ENCODE measurements at places on chromosomes 16 and 17.

GRCh38 chr16:8595783-8596182 is 5.5 kb upstream of the TMEM114 start:
- no peak for DNase-seq

- no peak for DNase-seq
Observed at GRCh38 chr16:3980253-3981111, 100.0 kb upstream of the CREBBP start.

GRCh38 chr17:78168903-78169793 is 767 bp downstream of the SYNGR2 start:
- DNase-seq: peak; percentile 80

GRCh38 chr16:68005211-68005610 is 5.9 kb upstream of the DPEP2 start:
- DNase-seq: no peak

GRCh38 chr17:74890554-74890953 is 2.9 kb downstream of the FADS6 start:
- no peak for DNase-seq

DNA sequence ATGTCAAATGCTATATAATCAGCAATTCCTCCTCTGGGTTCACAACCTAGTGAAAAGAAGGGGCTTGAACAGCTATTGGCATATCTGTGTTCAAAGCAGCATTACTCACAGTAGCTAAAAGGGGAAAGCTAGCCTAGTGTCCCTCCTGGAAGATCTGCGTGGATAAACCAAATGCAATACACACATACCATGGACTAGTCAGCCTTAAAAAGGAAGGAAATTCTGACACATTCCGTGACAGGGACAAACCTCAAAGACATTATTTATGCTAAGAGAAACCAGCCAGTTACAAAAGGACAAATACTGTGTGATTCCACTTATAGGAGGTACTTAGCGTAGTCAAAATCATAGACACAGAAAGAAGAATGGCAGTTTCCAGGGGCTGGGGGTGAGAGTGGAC is 90.1 kb downstream of the XYLT1 start:
- DNase-seq: no peak

DNA sequence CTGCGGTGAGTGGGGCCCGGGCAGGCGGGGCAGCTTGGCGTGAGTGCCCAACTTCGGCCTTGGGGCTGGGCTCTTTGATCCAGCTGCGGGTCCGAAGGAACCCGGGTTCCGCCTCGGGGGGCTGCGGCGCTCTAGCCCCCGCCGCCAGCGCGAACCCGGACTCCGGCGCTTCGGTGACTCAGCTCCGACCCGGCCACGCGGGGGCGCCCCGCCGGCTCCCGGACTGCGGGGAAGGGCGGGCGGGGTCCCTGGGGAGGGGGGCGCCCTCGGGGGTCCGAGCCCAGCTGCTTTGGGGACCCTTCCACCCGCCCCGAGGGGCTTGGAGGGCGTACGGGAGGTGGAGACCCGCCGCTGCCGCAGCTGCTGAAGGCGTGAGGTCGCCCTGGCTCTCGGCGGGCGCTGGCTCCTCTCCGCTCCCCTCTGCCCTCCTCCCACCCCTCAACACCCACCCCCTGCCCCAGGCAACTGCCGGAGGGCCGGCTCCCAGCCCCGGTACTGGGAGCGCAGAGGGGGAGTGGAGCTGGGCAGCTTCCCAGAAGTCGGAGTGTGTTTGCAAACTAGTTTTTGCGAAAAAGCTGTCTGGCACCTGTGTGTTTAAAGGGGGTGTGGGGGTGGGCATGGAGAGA is 516 bp downstream of the CPNE2 start:
- DNase-seq: peak; percentile 46

DNA sequence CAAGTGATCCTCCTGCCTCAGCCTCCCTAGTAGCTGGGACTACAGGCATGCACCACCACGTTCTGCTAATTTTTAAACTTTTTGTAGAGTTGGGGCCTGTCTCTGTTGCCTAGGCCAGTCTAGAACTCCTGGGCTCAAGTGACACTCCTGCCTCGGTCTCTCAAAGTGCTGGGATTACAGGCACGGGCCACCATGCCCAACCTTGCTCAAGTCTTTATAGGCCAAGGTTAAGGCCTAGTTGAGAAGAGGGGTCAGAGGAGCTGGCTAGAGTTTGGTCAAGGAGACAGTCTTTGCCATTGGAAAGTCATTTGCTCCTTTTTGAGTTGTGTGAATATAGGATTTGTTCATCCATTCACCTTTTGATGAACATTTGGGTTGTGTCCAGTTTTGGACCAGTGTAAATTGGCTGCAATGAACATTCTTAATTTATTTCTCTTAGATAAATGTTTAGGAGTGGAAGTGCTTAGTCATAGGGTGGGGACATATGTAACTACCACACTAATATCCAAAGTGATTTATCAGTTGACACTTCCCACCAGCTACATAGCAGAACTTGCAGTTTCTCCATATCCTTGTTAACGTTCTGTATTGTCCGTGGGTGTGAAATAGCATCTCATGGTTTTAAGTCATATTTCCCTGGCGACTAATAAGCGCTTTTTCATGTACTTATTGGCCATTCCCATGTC is 30.7 kb upstream of the ARHGAP17 start:
- no peak for DNase-seq

- DNase-seq: no peak
Observed at GRCh38 chr16:4010225-4011158, 105.8 kb downstream of the ADCY9 start.

- DNase-seq: peak; percentile 92
Observed at GRCh38 chr17:879546-880442, 97.6 kb downstream of the MRM3 start.
